Adrenal gland (tissue), 19 donors: ENCODE measurements at places on chromosomes 16 and 17. TPM values are rescaled to one million over a fixed set of nuclear protein-coding genes. Genes with fewer than 3 reads are reported as not detected.

EVPLL gene
- polyA plus RNA-seq, result not detected

NPIPB13 gene
- polyA plus RNA-seq, result 17.1 TPM

DNA sequence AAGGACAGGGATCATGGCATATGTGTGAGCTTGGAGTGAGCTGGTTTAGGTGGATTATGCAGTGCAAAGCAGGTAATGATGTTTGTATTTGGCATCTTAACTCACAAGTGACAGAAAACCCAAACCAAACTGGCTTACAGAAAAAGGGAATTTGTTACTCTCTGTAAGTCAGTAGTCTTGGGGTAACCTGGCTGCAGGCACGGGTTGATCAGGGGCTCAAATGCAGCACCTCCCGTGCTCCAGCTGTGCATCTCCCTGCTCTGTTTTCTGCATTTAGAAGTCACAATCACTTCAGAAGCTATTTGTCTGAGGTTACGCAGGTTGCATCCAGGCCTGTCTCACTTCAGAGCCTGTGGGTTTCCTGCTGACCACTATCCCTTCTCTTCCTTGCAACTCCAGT is 354.3 kb downstream of the CPPED1 start:
- DNase-seq, result no peak

- DNase-seq, result no peak
Measured at GRCh38 chr16:69111876-69112230, 6.4 kb downstream of the HAS3 start.

DNA sequence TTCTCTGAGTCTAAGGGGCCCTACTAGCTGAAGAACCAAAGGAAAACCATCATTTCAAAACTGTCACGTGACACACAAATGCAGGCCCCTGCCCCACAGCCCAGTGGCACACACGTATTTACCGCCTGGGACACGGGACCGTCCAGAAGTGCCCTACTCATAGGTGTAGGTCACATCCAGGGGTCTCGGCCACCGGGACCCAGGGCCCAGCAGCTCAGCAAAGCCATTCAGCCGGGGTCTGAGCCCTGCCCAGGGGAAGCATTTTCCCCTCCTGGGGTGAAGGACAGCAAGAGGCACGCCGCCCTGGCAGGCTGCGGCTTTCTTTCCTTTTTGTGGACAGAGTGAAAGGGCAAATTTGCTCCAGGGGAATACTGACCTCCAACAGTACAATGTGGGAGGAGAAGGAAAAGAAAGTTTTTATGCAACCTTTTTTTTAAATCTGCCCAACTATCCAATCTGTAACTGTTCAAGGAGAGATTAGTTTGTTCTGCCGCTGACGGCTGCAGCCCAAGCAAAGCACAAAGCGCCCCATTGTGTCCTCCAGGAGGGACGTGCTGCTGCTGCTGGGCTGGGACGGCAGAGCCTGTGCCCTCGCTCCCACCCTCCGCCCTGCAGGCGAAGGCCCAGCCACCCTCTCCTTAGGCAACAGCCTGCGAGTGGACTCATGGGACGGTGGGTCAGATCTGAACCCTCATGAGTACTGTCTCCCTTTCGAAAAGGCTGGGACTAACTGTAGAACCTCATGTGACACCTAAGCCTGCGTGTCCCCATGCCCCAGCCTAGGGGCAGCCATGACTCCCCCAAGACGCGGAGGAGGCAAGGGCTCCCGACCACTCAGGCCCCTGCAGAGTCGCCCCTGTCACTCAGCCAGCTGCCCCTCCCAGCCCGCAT is 21.3 kb downstream of the SLC7A5 start:
- DNase-seq, result no peak

DNA sequence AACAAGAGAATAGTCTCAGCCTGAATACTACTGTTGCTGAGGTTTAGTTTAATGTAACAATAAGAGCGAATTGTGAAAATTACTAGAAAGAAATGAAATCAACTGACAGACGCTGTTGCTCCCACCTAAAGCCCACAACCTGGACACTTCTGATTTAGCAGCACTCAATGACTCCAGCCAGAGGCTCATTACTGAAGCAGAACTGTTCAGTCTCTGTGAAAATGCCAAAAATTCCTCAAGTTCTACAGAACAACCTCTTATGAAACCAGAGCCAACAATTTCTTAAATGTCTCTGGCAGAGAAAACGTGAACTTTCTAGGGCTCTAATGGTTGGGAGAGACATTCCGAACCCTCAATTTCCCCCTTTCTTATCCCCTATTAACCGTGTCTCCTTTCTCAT is 9.9 kb downstream of the PSME3IP1 start:
- DNase-seq, result no peak

GRCh38 chr17:55622547-55622946 is 100.1 kb downstream of the TMEM100 start:
- no peak for DNase-seq

DNA sequence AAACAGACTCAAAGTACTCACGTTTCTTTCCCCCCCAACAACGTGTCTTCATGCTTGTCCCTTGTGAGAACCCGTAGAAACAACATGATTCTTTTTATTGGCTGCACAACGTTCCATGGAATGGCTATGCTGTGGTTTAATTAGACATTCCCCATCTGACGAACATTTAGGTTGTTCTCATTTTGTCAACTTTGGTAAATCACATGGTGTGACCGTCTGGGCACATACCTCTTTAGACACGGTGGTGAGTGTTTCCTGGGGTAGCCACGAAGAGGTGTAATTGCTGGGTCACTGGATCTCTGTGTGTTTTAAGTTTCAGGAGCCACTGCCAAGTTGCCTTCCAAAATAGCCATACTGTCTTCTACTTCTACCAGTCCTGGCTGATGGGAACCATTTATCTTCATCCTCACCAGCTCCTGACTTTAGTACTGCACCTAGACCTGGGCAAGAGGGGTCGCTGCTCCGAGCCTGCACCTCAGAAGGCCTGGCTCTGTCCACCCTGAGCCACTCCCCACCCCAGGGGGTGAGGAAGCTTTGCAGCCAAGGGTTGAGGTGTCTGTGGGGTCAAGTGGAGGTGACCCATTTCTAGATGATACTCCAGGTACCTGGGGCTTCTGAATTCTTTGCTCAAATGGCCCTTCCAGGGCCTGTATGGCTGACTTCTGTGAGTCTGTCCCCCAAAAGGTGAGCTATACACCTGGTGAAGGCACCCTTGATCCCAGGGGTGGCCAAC is 84.7 kb downstream of the IRX5 start:
- no peak for DNase-seq

DNA sequence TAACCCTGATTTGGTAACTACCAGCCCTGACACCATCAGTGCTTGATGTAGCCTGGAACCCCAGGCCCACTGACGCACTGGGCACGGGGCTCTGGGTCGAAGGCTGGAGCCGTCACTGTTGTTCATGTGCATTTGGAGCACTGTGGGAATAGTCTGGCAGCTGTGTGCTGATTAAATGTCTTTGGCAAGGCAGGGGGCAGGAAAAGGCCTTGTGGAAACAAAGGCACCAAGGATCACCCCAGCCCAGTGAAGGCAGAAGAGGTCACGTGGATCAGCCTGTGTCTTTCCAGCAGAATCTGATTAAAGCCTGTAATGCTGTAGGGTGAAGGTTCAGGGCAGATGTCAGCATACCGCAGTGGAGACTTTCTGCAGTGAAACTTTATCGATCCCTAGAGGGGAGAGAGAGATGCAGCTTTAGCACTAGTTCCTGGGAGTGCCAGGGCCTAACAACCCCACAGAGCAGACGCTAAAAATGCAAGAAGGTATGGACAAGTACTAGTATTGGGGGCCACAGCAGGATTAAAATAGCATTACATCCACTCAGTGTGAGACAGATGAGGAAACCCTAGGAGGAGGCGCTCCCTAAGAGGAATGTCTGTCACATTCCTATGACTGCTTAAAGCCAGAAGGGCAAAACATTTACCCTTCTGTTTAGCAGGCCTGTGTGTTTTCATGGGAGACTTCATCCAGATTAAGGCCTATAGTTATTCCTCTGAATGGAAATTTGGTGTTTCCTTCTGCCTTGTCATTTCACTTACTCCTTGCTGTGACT is 9.7 kb downstream of the ZNHIT3 start:
- no peak for DNase-seq
